ENCODE measurements at places on chromosomes 13 and 19.

DNA sequence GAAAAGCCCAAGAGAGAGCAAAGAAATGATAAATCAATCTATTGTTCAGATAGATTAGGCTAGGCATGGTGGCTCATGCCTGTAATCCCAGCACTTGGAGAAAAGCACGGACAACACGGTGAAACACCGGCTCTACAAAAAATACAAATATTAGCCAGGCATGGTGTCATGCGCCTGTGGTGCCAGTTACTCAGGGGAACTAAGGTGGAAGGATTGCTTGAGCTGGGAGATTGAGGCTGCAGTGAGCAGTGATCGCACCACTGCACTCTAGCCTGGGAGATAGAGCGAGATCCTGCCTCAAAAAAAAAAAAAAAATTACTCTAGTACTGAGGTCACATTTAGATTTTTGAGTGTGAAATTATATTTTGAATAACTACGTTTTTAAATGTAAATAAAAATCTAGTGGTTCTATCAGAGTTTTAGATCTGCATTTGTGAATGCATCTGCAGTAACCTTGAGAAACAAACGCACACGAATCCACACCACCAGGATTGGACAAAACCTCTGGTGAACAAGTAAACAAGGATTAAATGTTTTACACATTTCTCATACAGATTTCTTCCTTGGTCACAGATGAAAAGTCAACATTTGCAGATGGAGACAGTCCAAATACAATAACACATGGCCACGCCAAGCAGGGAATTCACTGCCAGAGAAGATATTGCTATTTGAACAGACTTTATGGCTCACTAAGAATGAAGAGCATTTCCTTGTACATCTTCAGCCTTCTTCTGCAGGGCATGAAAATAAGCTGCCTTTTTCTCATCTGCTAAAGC, 917.6 kb downstream of the PCDH9 start:
- DNase-seq, result no peak

GRCh38 chr13:100658363-100658762, 16.2 kb downstream of the TMTC4 start:
- no peak for DNase-seq

GRCh38 chr19:47032171-47032811, 12.7 kb downstream of the NPAS1 start:
- DNase-seq, result peak; percentile 5

DNA sequence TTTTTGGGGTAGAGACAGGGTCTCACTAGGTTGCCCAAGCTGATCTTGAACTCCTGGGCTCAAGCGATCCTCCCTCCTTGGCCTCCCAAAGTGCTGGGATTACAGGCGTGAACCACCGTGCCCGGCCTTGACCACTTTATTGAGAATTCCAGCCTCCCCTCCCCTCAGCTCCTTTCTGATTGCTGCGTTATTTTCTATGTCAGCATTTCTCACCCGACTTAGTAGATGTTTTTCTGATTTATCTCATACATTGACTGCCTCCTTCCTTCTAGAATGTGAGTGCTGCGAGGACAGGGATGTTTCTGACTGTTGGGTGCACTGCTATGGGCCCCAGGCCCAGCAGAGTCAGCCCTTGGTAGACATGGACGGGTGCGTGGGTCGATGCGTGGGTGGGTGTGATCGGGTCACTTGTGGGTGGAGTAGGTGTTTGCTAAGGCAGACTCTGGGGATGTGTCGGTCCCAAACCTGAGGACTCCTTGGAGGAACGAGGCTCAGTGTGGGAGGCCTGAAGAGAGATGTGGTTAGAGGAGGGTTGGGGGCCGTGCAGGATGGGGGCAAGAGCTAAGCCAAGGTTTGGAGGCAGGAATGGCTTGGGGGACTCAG, 34.2 kb upstream of the NCCRP1 start:
- DNase-seq, result no peak

GRCh38 chr19:7595466-7596133, at the start of gene CAMSAP3:
CAMSAP3 (plus strand) TSS chr19:7595863; CDS start chr19:7596003, 140 bp downstream.
- DNase-seq, result peak; percentile 64

DNA sequence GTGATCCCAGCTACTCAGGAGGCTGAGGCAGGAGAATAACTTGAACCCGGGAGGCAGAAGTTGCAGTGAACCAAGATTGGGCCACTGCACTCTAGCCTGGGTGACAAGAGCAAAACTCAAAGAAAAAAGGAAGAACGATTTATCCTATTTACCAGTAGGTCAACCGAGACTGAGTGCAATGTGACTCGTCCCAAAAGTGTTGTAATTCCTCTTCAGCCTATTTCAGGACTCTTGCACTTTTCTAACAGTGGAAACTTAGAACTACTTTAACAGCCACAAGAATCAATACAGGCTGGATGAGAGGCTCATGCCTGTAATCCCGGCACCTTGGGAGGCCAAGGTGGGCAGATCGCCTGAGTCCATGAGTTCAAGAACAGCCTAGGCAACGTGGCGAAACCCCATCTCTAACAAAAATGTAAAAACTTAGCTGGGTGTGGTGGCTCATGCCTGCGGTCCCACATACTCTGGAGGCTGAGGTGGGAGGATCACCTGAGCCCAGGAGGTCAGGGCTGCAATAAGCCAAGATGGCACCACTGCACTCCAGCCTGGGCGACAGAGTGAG, 4.3 kb upstream of the NR1H2 start:
- no peak for DNase-seq

- DNase-seq, result no peak
Observed at GRCh38 chr19:21028969-21029268, 8.5 kb downstream of the ZNF430 start.

DNA sequence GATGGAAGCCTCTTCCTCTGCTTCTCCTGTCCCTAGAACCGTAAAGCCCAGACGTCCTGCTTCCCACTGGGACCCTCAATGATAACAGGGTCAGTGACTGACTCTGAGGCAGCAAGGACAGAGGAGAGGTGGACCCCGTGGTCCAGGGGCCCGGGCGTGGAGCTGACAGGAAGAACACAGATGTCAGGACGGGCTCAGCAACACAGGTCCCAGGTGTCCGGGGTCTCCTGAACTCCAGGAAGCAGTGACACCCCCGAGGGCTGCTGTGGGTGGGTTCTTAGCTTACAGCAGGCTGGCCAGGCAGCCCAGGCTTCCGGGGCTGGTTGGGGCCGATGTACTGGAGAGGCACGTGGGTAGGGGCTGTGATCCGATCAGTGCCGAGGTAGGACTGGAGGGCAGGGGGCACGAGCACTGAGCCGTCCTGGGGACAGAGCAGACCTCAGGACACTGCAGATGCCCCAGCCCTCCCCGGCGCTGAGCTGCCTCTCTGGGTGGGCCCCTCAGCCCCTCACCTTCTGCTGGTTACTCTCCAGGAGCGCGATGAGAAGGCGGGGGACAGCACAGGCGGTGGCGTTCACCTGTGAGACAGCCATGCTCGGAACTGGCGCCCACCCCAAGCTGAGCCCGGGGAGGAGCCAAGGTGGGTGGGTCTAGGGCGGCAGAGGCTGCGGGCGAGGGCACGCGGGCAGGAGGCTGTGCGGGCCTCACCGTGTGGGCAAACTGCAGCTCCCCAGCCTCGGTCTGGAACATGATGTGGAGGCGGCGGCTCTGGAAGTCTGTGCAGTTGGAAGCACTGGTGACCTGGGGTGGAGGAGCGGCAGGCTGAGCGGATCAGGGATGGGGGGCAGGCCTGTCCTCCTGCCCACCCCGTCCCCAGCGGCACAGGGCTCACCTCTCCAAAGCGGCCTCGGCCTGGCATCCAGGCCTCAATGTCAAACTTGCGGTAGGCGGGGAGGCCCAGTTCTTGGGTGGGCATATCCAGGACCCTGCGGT, 3.6 kb upstream of the CCER2 start:
- DNase-seq, result no peak

- DNase-seq, result no peak
Observed at GRCh38 chr13:73286942-73287620, 228.3 kb downstream of the KLF5 start.

DNA sequence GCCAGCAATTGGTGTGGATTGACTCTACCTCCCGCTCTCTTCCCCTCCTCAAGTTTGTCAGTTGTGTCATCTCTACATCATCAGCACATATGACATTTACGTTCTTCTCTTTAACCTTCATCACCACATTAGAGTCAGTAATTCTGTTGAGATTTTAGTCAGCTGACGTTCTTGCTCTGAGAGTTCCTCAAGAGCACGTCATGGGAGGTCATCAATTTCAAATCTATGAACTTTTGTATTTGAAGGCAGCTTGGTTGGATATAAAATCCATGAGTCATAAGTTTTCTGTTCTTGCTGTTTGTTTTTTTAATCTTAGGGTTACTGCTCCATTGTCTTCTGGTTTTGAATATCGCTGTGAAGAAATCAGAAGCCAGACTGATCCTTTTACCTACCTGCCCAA, 21.8 kb upstream of the ARGLU1 start:
- no peak for DNase-seq

- no peak for DNase-seq
Observed at GRCh38 chr13:50740052-50740741, 103.3 kb downstream of the DLEU7 start.

GRCh38 chr13:84263354-84264069, 381.2 kb upstream of the SLITRK1 start:
- DNase-seq, result no peak

DNA sequence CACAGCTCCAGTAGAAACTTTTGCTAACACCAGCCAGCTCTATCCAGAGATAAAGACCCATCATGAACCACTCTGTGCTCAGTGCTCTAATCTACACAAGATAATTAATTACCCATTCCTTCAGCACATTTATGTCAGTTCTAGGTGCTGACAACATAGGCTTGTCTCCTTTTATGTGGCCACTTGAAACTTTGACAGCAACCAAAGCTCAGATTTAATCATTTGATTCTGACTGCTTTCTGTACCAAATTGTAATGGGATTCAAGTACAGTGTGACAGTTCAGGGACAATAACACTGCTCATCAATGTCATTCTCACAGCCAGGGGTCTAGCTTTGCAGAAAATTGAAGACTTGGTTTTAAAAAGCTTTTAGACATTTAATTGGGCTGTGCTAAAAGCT, 266.6 kb downstream of the KCTD12 start:
- no peak for DNase-seq

GRCh38 chr19:28258829-28259228, 954.1 kb downstream of the UQCRFS1 start:
- no peak for DNase-seq

DNA sequence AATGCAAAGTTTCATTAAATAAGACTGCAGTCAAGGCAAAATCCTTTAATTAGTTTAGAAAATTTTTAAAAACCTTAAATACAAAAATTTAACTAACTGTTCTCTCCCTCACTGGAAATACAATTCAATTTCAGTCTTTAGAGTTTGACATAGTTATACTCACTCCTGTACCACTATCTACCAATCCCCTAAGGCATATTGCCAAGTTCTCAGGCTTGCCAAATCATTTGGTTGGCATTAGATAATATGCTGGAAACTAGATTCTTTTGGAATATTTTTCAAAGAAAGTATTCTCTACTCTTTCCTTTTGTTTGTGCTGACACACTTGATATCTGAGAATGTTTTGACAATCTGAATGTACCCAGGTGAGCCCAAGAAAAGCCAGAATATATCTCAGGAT, 77.2 kb downstream of the TSC22D1 start:
- no peak for DNase-seq

DNA sequence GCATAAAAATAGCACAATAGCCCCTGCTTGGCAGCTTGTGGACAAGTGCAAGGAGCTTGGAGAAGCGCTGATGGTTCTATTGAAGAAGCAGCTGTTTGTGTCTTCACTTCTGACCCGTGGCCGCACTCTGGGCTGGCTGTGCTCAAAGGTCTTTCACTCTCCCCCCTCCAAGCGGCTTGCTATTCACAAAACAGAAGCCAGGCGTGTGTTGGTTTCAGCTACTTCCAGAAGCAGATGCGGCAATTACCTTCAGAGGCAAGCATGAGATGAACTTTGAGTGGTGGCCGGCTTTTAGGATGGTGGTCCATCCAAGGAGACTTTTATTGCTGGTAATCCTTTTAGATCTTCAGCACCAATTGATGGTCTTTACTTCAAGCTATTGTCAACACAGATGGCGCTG, 188.5 kb upstream of the ARGLU1 start:
- no peak for DNase-seq

DNA sequence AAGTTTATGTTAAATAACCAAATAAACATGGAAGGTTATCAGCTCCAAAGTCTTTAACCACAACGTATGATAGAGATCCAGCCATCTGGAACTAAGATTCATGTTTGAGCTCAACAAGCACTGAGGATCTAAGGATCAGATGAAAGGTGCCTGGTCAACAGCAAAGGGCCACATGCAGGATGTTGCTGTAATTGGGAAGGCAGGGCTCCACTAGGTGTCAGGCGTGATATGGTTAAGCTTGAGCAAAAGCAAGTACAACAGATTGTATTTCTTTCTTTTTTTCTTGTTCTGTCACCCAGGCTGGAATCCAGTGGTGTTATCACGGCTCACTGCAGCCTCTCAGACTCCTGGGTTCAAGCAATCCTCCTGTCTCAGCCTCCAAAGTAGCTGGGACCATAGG, 12.0 kb downstream of the EBPL start:
- DNase-seq, result no peak

DNA sequence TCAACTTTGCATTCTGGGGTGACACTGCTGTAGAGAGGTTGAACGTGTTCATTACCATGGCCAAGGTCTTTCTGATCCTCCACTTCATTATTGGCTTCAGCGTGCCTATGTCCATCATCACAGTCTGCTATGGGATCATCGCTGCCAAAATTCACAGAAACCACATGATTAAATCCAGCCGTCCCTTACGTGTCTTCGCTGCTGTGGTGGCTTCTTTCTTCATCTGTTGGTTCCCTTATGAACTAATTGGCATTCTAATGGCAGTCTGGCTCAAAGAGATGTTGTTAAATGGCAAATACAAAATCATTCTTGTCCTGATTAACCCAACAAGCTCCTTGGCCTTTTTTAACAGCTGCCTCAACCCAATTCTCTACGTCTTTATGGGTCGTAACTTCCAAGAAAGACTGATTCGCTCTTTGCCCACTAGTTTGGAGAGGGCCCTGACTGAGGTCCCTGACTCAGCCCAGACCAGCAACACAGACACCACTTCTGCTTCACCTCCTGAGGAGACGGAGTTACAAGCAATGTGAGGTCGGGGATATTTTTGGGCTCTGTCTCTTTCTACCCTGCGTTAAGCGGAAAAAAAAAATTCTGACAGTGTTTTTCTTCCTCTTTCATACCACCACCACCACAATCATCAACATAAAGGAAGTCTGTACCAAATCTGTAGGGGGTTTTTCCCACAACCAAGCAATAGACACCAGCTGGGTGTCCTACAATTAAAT, 29.5 kb downstream of the FPR3 start:
- no peak for DNase-seq

GRCh38 chr13:21461131-21461530, 2.0 kb upstream of the ZDHHC20 start:
- no peak for DNase-seq

Measured in NCI-H2227 treated with DMSO at 0.1 percent for 48 hours (cell line).